8988T (cell line): ENCODE measurements at places on chromosomes 11 and 22.

DNA sequence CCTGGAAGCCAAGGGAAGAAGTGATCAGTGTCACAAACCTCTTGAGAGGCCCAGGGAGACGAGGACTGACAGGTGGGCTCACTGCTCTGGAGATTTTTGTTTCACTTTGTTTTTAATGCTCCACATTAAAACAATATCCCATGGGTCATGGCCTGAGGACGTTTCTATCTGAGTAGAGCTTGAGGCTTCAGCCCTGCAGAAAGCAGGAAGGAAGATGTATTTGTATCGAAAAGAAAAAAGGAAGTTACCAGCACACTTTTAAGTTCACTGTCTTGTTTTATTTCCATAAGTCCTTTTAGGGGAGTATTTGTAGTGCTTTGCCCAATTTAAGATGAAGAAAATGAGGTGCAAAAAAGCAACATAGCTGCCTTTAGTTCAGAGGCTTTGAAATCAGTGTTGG is 191.1 kb downstream of the GRIK4 start:
- no peak for DNase-seq

- no peak for DNase-seq
Measured at GRCh38 chr11:88320149-88320559, 17.4 kb downstream of the CTSC start.

- no peak for DNase-seq
Measured at GRCh38 chr11:108654994-108655631, 9.8 kb upstream of the DDX10 start.

DNA sequence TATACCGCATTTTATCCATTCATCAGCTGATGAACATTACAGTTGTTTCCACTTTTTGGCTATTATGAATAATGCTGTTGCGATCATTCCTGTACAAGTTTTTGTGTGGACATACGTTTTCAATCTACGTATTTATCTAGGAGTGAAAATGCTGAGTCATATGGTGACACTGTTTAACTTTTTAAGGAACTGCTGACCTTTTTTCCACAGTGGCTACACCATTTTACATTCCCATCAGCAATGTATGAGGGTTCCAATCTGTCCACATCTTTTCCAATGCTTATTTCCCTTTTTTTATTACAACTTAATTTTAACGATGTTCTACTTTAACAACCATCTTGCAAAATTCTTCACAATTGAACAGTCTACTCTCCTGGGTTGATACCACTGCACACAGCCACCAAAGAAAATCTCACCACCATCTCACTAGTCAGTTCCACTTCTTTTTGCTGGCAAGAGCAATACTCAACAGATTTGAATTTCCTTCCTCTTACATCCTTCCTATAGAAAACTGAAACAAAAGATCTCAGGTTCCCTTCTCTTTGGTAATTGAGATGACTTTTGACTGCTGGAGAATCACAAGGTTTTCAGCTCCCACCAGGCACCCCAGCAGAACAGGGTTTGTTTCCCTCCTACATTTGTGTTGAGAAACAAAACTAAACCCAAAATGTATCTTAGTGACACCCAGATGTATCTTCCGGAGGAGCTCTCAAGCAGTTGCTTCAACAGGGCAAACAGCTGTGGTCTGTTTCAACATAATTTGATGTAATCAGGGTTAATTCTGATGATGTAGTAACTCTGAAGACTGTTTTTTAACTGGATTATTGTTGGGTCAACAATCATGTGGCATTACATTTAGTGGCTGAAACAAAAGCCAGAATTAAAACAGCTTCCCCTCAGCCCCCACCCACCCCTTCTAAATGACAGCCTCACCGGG is 7.0 kb upstream of the GAB2 start:
- no peak for DNase-seq

- DNase-seq = no peak
Measured at GRCh38 chr22:32572741-32573500, 98.3 kb downstream of the FBXO7 start.

DNA sequence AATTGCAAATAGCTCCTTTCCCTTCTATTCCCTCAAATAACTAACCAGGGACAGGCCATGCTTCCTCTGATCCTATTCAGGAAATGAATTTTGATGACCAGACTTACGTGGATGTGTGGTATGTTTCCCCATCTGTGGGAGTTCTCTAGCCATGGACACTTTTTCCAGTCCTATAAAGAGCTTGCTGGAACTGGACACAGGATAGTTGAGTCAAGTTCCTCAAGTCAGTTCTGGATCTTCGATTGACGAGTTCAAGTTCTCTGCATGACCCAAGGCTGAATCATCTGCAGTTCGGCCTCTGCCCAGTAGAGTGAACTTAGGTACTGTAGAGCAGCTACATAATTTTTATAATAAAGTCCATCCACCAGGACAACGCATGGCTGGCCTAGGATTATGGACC is 52.7 kb upstream of the CCND1 start:
- no peak for DNase-seq

- DNase-seq = no peak
Measured at GRCh38 chr22:18157714-18158028, 7.7 kb downstream of the USP18 start.

DNA sequence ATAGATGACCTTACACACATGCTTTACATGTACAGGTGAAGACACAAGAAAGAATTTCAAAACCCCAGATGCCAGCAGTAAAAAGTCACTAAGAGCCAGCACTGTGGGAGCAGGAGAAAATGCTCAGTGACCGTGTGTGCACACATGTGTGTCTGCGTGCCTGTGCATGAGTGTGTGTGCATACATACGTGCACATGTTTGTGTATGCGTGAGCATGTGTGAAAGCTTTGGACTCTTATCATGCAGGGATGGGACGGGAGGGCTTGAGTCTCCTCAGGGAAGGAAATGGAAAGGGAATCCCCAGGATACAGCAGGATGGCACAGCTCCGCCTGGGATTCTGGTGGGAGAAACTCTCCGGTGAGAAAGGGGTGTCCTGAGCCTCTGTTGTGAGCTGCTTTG is 121.5 kb upstream of the B3GAT1 start:
- DNase-seq = no peak

DNA sequence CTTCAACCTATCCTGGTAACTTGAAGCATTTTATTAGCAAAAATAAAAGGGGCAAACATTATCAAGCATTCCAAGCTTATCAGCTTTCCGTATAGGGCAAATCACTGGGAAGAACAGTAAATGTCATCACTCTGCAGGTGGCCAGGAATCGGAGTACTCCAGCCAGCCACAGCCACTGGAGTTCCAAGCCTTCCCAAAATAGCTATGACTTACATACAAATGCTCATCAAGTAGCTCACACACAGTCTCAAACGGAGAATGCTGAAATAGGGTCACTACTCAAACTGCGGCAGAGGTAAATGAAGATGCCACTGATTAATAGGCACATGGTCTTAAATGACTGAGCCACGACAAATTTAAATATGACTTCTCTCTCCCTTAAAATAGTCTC is 2.1 kb downstream of the USP28 start:
- DNase-seq = no peak

DNA sequence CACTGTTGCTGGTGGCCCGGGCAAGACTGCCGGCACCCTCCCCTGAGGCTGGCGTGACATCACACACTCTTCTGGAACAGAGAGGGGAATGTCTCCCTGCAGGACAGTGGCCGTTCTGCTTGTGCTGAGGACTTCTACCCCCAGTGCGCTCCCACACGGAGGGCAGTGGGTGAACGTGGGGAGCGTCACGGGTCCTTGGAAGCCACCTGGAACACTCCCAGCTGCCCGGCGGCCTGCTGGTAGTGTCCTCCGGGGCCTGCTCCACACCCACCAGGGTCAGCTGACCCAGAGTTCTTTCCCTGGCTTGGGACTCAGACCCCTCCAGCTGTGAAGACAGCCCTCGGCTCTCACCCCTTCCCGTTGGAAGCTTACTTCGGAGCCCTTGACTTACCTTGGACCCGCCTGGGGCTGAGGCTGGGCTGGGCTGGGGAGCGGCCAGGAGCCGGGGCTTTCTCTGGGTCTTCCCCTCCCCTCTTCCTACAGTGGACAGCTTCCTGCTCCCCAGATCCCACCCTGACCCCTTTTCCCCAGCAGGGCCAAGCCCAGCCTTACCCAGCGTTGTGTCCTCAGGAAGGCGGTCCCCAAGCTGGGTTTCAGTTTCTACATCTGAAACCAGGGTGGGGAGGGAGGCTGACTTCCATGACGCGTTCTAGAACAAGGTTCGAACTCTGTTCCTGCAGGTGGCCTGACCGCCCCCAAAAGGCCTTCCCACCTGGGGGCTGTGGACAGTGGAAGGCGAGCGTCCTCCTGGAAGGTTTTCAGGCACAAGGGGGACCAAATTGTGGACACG is 14.8 kb upstream of the GAL start:
- no peak for DNase-seq

- DNase-seq = no peak
Measured at GRCh38 chr22:27755521-27756211, 45.9 kb downstream of the MN1 start.

DNA sequence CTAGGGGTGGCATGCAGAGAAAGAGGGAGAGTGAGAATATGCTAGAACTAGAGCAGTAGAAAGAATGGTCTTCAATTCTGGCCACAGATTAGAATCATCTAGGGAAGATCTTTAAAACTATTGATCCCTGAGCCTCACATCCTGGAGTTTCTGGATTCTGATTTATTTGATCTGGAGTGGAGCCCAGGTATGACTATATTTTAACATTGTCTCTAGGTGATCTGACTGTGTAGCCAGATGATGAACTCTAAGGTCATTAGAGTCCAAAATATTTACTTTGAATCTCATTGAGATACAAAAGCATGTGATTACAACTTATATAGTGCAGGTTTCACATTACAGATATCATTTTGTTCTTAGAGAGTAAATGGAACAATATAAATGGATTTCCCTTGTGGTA is 79.7 kb downstream of the FDX1 start:
- DNase-seq = no peak

DNA sequence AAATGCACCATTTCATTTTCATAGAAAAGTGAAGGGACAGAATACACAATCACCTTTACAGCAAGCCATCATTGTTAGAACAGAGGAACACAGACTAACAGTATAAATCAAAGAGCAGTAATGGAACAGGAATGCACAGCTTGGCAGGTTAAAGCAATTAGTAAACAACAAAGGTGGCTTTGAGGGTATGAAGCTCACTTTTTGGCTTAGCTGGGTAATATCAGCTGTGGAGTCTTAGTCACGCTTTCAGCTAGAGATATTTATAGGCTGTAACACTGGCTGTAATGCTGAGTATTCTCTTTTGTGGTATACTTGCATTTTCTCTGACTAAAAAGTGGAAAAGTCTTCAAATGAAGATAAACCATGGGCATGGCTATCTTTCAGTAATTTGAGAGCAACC is 1780.5 kb downstream of the LRRC4C start:
- DNase-seq = no peak

DNA sequence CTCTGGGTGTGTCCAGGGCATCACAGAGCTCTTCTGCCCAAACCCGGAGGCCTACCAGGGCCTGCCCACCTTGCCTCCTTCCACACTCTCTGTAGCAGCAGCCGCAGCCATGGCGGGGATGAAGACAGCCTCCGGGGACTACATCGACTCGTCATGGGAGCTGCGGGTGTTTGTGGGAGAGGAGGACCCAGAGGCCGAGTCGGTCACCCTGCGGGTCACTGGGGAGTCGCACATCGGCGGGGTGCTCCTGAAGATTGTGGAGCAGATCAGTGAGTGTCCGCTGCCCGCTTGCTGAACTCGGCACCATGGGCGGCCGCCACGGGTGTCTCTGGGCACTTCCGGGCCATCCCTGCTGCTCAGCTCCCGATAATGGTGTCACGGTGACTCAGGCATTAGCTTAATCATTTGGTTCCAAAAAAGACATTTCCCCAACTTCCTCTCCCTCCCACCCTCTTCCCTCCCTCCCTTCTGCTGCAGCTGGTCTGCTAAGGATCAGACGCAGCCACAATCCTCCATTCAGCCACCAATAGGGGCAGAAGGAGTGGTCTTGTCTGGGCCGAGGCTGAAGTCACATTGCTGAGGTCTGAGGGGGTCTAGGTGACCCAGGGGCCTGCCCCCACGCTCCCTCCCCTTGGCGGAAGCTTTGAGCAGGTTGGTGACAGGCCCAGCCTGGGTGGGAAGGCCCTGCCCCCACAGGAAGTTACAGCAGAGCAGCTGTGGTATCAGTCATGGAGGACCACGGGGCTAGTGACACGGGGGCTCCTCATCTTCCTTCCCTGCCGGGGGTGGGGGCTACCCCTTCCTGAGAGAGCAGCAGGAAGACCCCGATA is 950 bp downstream of the FERMT3 start:
- no peak for DNase-seq

- no peak for DNase-seq
Measured at GRCh38 chr22:33875316-33875715, 45.0 kb downstream of the LARGE1 start.

DNA sequence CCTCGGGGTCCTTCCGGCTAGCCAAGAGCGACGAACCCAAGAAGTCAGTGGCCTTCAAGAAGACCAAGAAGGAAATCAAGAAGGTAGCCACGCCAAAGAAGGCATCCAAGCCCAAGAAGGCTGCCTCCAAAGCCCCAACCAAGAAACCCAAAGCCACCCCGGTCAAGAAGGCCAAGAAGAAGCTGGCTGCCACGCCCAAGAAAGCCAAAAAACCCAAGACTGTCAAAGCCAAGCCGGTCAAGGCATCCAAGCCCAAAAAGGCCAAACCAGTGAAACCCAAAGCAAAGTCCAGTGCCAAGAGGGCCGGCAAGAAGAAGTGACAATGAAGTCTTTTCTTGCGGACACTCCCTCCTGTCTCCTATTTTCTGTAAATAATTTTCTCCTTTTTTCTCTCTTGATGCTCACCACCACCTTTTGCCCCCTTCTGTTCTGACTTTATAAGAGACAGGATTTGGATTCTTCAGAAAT is 1.9 kb upstream of the GCAT start:
- DNase-seq = no peak

- no peak for DNase-seq
Measured at GRCh38 chr11:134124660-134125451, 56.0 kb downstream of the JAM3 start.

DNA sequence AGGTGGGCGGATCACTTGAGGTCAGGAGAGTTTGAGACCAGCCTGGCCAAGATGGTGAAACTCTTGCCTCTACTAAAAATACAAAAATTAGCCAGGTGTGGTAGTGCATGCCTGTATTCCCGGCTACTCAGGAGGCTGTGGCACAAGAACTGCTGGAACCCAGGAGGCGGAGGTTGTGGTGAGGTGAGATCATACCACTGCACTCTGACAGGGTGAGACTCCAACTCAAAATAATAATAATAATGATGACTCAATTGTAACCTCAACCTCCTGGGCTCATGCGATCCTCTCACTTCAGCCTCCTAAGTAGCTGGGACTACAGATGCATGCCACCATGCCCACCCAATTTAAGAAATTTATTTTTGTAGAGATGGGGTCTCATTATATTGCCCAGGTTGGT is 15.6 kb upstream of the CHRNA10 start:
- no peak for DNase-seq

- DNase-seq = no peak
Measured at GRCh38 chr22:35739076-35739930, 21.6 kb downstream of the APOL5 start.

GRCh38 chr11:77967121-77967520 is 27.3 kb downstream of the INTS4 start:
- DNase-seq = no peak

DNA sequence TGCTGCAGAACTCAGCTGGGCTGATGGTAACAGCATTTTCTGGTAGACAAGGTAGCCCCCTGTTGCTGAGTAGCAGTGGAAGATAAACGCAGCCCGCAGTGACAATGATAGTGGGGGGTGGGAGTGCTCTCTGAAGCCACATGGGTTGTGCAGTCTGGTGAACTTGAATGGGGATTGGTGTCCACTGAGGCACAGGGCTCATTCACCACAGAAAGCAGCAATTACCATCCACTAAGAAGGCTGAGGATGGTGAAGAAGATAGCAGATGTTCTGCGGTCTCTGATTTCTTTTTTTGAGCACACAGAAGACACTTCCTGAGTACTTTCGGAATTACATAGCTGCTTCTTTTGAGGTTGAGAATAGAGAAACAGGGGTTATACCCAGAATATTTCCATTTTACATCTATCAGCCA is 150.3 kb downstream of the LRRC4C start:
- DNase-seq = no peak
